NCI-H345 (cell line): ENCODE measurements at places on chromosomes 1 and 21.
A peak's percentile ranks its signal among the peaks of the same experiment; 100 is the strongest.

DNA sequence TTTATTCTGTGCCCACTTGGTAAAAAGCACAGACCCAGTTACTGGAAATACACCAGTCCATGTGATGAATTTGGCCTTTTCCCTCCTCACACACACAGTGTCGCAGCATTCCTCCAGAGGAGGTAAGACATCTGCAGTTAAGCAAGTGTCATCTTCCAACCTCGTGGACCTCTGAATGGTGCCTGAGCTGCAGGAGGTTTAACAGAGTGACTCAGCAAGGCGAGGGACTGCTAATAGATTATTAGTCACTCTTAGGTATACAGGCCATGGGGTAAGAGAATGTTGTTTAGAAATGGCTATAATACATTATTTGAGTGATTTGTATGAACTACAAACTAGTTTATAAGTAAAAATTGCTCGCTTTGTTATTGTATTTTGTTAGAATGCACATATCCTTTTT is 8.6 kb upstream of the LRRC8B start:
- DNase-seq = no peak

GRCh38 chr1:230992100-230992774 is 13.3 kb downstream of the ARV1 start:
- peak; percentile 67 for DNase-seq

DNA sequence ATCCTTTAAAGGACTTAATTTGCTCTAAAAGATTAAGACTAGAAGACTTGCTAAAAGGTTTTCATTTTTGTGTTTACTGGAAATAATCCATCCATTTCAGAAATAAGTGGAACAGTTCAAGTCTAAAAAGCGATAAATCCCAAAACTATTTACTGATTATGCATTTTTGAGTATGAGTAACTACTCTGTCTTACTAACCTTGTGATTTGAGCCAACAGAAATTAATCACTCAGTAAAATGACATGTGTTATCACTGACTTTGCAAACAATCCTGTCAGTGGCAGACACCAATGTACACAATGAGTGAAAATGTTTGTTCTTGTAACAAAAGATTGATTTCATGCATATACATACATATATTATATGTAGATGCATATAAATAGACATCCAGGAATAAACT is 218.0 kb downstream of the DENND1B start:
- no peak for DNase-seq

GRCh38 chr21:29382030-29382654 is 83.4 kb downstream of the BACH1 start:
- no peak for DNase-seq

DNA sequence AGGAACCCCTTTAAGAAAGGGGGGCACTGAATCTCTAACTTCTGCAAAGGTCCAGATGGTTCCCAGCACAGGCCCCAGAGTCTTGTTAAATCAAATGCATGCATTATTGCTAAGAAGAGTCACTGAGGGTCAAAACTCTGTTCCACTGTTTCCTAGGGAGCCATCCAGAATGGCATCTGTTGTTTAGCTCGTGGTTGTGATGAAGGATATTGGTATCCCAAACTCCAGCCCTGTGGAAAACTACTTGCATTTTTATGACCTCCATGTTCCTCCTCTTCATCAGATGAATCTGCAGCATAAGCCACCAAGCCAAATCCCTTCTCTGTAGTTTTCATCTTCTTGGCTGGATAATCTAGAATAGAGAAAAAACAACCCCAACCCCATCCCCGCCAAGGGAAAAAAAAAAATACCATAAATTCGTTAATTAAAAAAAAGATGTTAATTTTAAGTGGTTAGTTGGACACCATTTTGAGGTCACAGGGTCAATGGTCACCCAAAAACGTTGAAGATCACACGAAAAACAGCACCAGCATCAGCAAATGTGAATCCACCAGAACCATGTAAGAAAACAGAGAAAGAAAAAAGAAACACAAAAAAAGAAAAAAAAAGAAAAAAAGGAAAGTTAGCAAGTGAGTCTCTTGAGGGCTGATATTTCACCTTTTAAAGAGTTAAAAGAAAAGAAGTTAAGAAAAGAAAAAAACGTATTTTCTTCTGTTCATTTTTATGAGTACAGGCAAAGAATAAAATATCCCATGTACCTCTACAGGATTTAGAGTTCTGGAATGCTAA is 3.0 kb upstream of the RIT1 start:
- no peak for DNase-seq

- DNase-seq = no peak
Observed at GRCh38 chr1:63731117-63732043, 42.4 kb upstream of the ROR1 start.

- no peak for DNase-seq
Observed at GRCh38 chr1:226133504-226134123, 52.9 kb downstream of the ACBD3 start.

- peak; percentile 7 for DNase-seq
Observed at GRCh38 chr1:159913451-159914192, 11.7 kb downstream of the TAGLN2 start.
